ENCODE measurements at places on chromosomes 12 and 14.

- DNase-seq: no peak
Measured at GRCh38 chr12:67884596-67884995, 104.7 kb upstream of the IFNG-AS1 start.

- DNase-seq: no peak
Measured at GRCh38 chr14:69010648-69011047, 31.5 kb upstream of the ACTN1 start.

DNA sequence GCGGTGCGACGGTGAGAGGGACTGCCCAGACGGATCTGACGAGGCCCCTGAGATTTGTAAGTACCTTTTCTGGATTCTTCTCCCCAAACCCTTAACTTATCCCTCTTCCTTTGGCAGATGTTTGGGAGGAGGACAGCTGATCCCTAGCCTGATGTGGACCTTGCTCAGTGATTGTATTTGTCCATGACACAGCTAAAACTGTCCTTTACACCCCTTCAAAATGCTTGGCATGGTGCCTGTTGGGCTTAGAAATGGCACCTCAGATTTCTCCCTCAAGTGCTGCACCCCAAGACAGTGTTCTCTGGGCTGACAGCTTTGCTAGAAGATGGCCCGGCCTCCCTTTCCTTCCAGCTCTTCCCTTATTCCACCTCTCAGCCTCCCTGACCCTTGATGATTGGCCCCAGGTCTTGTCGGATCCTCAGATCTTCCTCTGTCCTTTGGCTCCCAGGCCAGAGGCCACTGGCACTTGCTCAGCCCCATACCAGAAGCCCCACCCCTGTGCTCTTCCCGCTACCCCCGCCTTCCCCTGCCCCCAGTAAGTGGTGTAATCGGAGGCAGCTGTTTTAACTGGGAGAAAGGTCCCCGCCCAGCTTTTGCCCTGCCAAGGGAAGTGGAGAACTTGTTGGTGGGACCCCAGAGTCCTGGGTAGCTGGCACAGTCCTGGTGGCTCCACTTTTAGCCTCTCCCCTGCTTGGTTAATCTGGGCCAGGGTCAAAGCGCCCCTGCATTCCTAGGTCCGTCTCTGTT lies 8.7 kb downstream of the LRP1-AS start:
- peak; percentile 71 for DNase-seq

DNA sequence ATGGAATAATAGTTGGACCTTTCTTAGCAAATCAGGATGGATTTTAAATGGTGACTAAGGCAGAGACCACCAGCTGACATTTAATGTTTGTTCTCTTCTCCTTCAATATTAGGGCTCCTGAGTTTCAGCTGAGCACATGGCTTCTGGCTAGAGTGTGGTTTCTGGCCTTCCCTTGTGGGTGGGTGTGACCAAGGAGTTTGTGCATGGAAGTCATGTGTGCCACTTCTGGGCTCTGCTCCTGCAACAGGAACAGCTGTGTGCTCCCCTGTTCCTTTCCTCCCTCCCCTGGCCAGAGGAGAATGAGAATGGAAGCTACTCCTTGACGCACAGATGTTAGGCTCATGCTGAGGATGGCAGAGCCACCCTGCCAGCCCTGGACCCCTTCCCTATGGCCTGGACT lies 44.2 kb downstream of the CCDC175 start:
- DNase-seq: peak; percentile 31

- peak; percentile 61 for DNase-seq
Measured at GRCh38 chr14:105448706-105449111, 25.9 kb upstream of the CRIP2 start.

GRCh38 chr14:31208546-31209424 lies 1.2 kb upstream of the HECTD1 start:
- peak; percentile 27 for DNase-seq

GRCh38 chr12:111582133-111582747 lies 16.9 kb downstream of the ATXN2 start:
- DNase-seq: no peak

GRCh38 chr12:54409267-54409666 lies 9.8 kb downstream of the ITGA5 start:
- DNase-seq: no peak

GRCh38 chr12:107310621-107311020 lies 217.3 kb upstream of the CRY1 start:
- DNase-seq: no peak

DNA sequence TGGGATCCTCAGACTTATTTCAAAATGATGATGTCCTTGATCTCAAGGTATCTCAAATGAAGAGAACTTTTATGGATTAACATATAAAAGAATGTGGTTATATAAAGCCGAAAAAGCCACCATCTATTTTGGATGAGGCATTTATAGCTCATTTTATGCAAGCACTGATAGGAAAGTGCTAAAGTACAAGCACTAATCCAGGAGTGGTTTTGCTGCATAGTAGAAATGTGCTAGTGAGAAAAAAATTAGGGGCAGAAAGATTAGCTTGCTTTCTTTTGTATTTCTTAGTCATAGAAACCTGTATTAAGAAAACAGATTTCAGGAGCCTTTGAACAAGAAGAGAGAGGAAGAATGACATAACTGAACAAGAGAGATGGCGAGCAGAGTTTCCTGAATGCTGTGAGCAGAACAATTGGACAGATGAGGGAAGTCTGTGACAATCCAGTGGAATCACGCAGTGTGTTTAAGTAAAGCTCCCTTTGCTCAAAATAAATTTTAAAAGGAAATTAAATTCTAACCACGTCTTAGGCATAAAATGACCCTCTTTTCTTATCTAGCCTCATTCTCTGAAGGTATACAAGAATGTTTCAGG lies 238.2 kb upstream of the NOVA1 start:
- DNase-seq: no peak

DNA sequence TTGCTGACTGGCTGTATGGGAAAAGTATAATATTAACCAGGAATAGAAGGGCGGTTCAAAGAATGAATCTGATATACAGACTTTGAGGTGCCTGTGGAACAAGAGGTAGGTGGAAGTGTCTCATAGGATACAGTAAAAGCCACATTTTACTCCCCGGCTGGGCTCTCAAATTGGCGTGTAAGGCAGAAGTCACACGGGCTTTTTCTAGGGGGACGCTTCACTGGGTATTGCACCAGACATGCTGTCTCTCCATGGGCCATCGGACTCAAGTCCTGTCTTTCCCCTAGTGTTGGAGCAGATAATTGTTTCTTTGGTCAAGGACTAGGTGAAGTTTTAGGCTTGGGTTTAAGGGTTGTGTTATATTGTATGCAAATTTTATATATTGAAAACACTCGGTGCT lies 9.1 kb downstream of the TMCC3 start:
- no peak for DNase-seq

GRCh38 chr14:78164226-78164853 lies 5.8 kb upstream of the NRXN3 start:
- DNase-seq: peak; percentile 6

GRCh38 chr12:26843311-26843710 lies 10.3 kb upstream of the ITPR2 start:
- no peak for DNase-seq

- no peak for DNase-seq
Measured at GRCh38 chr12:64806173-64806572, 18.3 kb upstream of the TBC1D30 start.

DNA sequence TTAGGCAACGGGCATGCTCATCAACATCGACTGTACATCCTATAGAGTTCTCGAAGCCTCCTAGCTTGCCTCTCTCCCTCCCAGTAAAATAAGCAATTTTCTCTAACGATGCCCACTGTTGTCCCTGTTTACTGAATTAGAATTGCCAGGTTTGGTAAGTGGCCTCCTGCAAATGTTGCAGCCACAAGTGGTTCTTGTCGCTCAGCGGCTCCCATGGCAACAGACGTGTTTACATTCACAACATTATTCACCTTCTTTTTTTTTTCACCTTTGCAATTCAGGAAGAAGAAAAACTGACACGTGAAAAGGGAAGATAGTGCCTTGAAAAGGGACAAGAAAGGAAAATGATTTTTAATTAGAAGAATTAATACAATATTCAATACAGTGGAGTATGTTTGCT lies 100.9 kb upstream of the PKP2 start:
- no peak for DNase-seq

GRCh38 chr14:59318908-59319307 lies 130.4 kb downstream of the DAAM1 start:
- peak; percentile 48 for DNase-seq

DNA sequence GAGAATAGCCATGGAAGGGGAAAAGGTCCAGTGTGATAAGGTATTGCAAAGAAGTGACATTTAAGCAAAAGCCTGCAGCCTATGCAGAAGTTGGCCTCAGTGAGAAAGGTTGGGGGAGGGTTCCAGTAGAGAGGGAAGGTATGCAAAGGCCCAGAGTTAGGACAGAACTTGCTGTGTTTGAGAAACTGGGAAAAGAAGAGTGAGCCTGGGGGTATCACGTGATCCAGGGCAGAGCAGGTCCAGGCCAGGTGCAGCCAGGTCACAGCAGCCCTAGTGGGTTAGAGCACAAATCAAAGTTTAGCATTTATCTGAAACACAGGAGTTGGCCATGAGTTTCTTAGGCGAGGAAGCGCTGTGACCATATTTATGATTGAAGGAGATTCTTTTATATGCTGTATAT lies 1.6 kb downstream of the SERPINA5 start:
- no peak for DNase-seq

DNA sequence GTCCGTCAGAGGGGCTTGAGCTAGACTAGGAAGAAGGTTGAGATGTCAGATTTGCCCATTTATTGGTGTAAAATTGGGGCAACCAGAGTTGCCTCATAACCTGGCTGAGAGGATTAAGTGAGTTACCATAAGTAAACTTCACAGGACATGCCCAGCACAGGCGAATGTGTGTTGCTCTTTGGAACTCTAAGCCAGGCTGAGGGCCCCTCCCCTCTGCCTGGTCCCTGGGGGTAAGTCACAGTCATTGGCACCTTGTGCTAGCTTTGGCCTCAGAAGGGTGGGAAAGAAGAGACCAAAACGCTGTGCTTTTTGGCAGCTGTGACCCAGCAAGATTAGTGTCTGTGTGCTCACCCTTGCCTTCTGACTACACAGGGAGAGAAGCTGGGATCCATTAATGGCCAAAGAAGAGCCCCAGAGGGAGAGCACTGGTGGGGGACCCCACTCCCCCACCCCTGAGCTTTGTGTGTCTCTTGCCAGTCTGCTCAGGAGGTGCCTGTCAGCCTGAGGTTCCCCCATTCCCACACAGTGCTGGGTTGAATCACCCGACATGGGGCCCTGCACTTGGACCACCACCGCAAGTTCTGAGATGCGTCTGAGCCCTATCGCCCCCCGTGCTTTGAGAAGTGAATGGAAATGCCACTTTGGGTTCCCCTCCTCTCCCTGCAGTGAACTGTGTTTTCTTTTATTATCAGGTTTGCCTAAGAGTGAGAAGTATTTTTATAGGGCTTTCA lies 74.1 kb downstream of the CACNA1C start:
- DNase-seq: no peak

GRCh38 chr12:85424581-85425348 lies 144.7 kb downstream of the ALX1 start:
- DNase-seq: no peak

DNA sequence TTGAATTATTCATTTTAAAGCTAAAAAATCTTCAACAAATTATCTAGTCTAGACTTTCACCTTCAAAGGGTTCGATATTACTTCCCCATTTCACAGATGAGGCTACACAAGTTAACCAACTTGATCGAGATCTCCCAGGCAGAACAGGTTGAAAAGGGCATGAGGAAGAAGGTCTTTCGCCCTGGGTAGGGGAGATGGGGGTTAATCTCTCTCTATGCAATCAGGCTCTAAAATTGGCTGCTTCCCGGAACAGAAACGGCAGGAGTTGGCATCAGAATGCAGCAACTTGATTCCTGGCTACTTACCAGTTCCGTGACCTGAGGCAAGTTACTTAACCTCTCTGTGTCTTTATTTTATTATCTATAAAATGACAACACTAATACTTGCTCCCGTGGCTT lies 2.4 kb upstream of the CISTR start:
- DNase-seq: no peak

GRCh38 chr14:32201816-32202490 lies at the start of gene RNU6-7:
Gene RNU6-7 (plus strand): TSS chr14:32202045.
- DNase-seq: peak; percentile 66

DNA sequence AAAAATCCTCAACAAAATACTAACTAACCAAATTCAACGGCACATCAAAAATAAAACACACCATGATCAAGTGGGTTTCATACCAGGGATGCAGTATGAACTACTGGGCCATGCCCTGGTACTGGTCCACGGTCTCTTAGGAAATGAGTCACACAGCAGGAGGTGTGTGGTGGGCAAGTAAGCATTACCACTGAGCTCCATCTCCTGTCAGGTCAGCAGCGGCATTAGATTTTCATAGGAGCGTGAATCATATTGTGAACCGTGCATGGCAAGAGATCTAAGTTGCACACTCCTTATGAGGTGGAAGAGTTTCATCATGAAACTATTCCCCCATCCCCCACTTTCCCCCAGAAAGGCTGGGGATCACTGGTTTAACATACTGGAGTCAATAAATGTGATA lies 6.7 kb upstream of the LGR5 start:
- no peak for DNase-seq

- DNase-seq: no peak
Measured at GRCh38 chr14:58870961-58871360, 233.2 kb downstream of the DACT1 start.

- DNase-seq: no peak
Measured at GRCh38 chr12:88300931-88301330, 158.8 kb downstream of the TMTC3 start.

DNA sequence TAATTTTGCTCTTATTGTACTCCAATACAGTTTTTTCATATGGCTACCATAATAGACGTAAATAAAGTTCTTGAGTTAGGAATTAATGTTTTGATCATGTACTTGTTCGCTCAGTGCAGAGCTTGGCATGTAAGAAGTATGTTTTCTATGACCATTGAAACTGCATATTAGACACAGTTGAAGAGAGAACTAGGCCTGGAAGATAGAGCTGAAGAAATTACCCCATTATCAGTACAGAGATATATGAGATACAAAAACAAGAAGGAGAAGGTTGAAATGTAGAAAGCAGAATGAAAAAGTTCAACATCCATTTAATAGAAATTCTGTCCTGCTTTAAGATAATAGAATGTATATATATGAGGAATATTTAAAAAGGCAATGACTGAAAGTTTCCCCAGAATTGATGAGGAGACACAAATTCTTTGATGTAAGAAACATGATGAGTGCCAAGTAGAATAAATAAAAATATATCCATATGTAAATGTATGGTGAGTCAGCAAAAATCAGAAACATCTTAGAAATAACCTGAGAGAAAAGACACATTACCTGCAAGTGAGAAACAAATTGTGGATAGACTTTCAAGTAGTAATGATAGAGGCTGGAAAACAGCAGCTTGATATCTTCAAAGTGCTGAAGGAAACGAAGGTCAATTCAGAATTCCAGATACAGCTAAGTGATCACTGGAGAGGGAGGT lies 49.1 kb upstream of the ANO4 start:
- DNase-seq: no peak

DNA sequence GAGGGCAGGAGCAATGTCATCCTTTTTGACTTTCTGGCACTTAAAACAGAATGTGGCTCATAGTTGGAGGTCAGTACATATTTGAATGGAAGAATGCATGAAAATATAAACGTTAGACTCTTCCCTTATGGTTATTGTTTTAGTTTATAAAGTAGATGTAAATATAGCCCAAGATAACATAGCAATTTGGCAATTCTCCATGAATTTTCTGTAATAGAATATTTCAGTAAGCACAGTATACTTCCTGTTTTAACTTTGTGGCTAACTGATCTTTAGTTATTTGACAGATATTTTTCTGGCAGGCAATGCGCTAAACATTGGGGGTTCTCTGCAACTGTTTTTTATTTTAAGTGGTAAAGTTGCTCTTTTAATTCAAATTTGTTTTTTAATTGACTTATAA lies 763.0 kb downstream of the NRXN3 start:
- DNase-seq: no peak
